ENCODE measurements at places on chromosomes 5 and 9.

DNA sequence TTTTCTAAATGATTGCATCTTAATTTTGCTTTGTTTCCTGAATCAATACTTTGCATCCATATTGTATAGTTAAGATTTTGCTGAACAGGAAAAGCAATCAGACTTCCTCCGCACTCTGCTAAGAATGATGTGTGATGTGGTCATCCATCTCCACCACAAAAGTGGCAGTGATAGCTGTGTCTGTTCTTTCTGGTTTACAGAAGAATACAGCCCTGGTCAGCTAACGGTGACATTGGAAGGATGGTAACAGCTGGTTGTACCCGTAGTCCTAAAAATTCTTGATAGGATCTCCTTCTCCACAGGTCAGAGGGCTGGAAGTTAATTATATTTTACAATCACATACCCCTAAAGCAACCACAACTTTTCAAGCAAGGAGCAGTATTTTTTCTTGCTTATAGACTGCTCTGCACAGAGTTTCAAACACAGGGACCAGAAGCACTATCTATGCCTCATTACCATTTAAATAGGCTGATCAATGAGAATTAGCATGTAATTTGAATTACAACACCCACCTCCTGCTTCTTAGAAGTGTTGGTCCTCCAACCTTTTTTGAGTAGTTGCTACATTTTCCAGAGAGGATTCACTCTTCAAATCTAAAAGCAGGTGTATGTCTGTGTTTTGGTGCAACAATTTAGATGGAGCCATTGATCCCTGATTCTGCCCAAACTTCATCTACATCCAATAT is 1191.9 kb upstream of the NUDT12 start:
- no peak for DNase-seq

GRCh38 chr9:74173284-74173683 is 323.9 kb upstream of the RORB start:
- no peak for DNase-seq

DNA sequence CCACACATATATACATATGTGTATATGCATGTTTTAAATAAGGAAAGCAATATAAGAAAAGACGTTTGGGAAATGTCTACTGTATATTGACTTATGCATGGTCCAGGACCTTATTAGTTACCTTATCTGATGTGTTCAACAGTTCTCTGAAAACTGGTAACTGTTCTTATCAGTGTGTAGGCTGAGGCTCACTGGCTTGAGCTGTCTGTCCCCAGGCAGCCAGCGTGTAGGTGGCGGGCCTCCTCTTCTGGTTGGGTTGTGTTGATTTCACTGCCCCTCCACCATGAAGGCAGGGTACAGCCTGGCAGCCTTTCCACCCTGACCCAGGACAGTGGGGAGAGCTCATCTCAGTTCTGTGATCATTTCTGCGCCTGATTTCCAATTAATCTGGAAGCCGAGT is 38.7 kb upstream of the SEMA4D start:
- no peak for DNase-seq

DNA sequence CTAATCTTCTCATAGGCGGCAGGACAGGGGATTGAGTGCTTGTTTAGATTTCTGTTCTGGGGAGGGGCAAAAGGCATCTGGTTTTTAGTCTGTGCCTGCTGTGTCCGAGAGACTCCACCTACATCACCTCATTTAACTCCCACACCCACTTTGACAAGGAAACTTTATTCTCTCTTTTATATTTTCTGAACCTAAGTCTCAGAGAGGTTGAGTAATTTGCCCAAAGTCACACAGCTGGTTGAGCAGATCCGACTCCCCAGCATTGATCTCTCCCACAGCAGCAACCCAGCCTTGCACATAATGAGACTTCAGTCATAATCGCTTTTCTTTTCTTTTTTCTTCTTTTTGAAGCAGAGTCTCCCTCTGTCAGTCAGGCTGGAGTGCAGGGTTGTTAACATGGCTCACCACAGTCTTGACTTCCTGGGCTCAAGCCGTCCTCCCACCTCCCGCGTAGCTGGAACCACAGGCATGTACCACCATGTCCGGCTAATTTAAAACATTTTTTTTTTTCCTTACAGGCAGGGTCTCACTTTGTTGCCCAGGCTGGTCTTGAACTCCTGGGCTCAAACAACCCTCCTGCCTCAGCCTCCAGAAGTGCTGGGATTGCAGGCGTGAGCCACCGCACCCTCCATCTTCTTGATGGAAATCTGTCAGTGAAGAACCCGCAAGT is 36.5 kb upstream of the ANKRD33B start:
- DNase-seq: no peak

DNA sequence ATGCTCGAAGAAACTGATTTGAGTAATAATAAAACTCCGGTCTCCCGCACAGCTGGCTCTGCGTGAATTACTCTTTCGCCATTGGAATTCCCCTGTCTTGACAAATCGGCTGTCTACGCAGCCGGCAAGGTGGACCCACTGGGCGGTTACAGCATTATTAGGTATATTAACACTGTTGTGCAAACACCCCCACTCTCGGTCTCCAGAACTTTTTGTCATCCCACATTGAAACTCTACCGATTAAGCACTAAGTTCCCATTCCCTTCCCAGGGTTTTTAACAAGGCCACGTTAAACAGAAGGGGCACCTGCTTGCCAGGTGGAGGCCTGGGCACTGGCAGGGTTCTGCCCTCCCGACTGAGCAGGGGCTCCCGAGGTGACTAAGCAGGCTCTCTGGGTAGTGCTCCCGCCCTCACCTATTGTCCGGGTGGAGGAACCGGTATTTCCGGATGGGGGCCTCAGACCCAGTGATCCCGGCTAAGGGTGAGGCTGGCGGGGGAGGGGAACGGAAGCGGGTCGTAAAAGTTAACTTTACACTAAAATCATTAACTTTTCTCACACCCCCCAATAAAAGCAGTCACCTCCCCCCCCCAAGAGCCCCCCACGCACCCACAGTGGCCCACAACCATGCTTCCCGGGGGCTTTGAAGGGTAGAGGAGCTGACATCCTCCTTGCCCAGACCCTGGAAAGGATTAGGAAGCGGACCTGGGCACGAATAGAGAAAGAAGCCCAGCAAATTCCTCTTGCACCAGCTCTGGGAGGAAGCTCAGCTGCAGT is 53.5 kb upstream of the TJP2 start:
- no peak for DNase-seq

GRCh38 chr9:136381966-136382513 is 8.6 kb upstream of the CARD9 start:
- no peak for DNase-seq

- no peak for DNase-seq
Observed at GRCh38 chr5:83197326-83197967, 120.1 kb downstream of the XRCC4 start.

DNA sequence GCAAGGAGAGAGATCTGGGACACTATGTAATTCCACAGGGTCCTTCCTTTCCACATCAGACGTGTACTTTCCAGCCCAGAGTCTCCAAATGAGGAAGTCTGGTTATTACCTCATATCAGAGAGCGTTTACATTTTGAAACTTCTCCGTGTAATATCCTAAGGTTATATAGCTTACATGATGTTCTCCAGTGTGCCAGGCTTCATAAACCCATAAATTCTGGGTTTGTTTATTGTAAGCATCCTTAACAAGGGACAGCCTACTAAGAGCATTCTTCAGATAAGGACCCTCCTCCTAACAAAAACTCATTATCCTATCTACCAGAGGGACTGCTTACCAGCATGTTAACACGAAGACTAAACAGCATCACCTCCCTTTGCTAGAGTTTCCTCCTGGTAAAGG is 17.9 kb downstream of the SRFBP1 start:
- no peak for DNase-seq

DNA sequence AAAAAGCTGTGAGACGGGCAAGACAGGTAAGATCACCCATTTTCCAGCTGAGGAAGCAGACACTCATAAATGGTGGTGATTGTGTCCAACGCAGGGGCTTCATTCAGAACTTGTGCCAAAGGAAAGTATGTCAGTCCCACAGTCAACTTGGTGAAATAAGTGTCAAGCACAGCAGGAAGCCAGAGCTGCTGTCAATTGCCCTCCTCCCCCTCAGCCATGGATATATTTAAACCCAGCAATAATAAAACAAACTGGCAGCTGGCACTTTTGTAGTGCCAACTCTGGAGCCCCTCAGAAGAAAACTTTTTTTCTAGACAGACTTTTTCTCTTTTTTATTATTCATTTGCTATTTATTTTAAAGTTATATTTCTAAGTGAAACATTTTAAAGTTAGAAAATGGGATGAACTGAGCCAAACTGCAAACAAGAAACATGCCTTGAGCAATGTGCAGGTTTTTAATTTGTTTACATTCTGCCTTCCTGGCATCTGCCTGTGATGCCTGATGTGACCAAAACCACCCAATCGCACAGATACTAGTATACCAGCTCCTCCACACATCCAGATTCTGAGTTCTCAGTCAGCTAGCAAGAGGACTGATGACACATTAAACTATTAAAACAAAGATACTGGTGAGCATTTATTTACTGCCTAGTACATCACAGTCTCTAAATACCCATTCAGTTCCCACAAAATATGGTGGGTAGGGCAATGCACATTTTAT is 17.0 kb downstream of the DMAC1 start:
- no peak for DNase-seq

GRCh38 chr5:53478411-53479044 is 1.9 kb upstream of the FST start:
- DNase-seq: no peak

DNA sequence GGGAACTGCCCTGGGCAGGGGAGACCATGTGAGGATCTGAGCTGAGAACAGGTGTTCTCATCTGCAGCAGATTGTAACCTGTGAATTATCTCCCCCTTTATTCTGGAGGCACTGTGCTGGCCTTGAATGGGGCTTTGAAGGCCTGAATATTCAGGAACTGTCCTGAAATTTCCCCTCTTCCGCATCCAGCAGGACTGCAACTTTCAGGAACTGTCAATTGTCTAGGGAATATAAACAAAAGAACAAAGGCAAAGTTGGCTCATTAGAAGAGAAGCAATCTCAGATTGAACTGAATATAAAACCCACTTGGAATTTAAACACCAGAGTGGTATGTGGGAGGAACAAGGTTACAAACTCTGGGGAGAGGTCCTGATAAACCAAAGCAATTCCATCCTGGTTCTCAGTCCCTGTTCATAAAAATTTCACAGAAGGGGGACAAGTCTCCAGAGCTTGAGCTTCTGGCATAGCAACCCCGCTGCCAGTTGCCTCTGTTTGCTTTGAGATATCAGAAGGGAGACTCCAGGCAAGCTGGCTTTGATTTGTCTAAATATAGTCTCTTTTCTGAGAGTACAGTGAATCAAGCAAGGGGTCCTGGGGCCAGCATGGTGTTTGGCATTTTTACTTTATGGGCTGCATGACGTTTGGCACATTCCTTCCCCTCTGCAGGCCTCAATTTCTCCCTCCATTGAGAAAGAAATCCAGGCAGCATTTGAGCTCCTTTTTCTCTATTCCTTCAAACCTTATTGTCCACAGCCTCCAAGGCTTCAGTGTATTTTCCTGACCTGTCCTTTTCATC is 47.5 kb downstream of the ADRB2 start:
- no peak for DNase-seq

- no peak for DNase-seq
Observed at GRCh38 chr9:22050924-22051323, 41.8 kb upstream of the CDKN2B start.

- DNase-seq: no peak
Observed at GRCh38 chr5:137466889-137467288, 32.2 kb downstream of the SPOCK1 start.

GRCh38 chr5:33118761-33119415 is 321.9 kb upstream of the TARS1 start:
- no peak for DNase-seq

DNA sequence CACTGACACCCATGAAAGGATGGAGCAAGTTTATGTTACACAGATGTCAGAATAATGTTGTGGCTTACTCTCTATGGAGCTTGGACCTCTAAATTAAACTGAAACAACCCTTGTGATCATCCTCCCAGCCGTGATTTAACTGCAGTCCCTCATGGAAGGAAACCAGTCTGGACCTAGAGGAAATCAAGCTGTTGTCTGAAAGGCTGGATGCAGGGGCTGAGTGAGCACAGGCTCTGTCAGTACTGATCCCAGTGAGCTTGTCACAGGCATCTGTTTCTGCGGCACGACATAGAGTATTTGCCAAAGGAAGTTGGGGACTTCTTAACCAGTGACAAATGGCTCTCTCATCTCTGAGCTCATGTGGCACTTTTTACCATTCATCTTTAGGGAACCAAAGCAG is 282.9 kb upstream of the MAP3K1 start:
- DNase-seq: no peak

GRCh38 chr9:98010445-98010844 is 27.3 kb downstream of the ANP32B start:
- no peak for DNase-seq

DNA sequence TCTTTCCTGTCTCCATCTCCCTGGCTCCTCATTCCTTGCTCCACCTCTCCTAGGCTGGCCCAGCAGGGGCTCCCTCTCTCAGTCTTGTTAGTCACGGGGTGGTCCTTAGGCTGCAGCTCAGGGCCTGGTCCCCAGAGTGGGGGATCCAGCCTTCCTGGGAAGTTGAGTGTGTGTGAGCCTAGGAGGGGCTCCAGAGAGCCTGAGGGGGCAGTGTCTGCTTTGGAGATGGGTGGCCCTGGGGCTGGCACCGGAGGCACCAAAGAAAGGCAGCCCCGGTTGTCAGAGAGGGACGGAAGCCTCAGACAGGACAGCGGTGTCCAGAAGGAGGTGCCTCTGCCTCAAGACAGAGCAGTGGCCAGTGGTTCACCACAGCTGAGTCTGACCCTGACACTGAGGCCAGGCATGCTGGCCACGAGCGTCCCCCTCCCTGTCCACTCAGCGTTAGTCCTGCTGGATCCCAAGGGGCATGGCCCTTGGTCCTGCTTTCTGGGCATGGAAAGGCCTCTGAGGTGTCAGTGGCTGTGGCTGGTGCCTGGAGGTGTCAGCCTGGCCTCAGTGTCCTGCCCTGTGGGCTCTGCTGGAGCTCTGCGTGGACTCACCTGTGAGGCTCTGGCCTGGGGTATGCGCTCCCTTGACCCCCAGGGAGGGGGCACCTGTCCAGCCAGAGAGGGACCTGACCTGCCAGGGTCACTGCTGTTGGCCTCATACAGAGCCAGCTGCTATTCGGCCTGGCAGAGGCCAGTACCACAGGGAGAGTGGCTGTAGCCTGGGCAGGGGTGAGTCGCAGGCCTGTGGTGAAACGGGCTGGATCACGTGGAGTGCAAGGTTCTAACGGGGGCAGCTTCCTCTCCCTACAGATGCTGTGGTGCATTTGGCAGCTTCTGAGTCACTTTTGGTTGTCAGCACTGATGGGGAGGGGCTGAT is 130.6 kb downstream of the CACNA1B start:
- no peak for DNase-seq

- no peak for DNase-seq
Observed at GRCh38 chr5:43514471-43514815, 505 bp downstream of the C5orf34 start.
